ENCODE measurements at places on chromosomes 1 and 21. TPM values are rescaled to one million over a fixed set of nuclear protein-coding genes. Genes with fewer than 3 reads are reported as not detected.

DNA sequence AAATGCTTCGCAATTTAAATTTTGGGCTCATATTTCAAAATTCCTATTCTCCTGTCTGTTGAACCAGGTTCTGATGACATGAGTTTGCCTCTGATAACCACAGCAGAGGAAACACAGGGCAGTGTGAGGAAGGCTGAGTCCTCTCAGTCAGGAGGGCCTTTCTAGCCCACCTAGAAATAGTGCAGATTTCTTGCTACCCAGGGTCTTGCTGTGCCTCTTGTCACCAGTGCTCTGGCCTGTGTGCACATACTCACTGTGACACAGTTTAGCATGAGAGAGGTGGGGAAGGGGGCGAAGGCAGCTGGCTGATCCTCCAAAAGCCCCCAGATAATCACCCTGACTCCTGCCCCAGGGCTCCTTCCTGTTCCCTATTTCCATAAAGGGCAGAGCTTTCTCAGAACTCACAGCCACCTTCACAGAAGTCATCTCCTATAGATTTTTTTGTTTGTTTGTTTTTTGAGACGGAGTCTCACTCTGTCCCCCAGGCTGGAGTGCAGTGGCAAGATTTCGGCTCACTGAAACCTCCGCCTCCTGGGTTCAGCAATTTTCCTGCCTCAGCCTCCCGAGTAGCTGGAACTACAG lies 23.7 kb downstream of the ERRFI1 start:
- DNase-seq: no peak

DNA sequence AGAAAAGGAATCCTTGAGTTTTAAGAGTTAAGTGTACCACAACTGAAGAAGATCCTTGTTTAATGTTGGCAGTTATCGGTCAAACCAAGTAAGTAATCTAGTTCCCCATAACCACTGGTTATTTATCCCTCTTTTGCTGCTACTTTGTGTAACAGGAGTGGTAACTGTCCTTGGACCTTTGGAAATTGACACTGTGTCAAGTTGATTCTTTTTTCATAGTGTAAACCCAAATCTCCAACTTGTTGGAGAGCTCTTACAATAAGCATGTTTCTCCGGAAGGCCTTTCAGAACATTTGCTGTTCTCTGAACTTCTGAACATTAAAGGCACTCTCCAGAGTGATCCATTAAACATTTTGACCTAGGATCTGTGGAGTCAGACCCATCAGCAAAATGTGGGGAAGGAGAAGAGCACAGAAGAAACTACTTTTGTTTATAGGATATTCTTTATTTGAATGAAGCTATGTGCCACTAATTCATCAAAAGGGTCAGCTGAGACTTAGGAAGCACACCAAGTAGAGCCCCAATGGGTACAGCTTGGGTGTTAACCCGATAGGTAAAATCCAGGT lies 3.9 kb downstream of the AHCYL1 start:
- DNase-seq: no peak

GRCh38 chr1:190564117-190564516 lies 86.5 kb upstream of the BRINP3 start:
- no peak for DNase-seq

DNA sequence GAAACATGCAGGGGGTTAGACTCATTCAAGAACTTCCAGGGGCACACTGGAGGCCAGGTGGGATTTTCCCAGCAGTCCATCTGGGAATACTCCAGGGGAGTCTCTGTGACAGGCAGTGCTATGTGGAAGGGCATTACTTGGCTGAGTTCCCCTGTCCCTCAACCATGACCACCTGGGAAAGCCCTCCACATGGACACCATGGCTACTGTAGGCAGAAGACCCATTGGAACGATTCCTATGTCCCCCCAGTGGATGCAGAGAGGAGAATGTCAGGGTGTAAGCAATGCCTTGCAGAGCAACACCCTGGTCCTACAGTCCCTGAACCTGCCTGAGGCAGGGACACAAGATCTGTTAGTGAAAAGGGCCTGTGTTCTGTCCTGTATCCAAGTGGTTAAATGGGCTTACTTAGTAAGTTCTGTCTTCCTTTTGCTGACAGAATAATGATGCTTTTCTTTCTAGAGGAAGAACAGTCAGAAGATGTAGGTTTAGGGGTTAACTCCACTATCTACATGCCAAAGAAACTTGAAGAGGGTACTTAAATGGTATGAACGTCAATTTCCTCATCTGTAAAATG lies 13.4 kb downstream of the SLAMF1 start:
- DNase-seq: no peak

DNA sequence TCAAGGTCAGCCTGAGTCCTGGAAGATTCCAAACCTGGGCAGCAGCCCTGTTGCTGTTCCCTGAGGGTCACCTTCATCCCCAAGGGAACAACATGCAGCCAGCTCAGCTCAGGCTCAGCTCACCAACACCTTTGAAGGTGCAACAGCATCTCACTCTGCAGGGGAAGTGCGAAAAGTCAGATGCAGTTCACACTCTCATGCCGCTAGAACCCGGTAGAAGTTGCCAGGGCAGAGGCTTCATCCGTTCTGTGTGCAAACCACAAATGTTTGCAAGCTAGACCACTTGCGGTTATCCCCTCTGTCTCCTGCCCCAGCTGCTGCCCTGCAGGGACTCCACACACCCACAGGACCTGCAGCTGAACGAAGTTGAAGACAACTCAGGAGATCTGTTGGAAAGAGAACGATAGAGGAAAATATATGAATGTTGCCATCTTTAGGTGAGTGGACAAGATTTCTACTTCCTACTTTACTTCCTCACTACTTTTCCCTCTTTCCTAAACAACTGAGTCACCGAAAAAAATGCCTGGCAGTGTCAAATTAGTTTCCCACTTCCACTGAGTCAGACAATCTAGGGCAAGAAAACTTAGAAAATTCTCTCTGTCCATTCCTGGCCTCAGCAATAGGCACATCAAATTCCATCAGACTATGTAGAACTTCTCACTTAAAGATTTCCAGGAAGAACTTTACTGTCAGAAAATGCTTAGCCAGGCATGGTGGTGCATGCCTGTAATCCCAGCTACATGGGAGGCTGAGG lies 1.8 kb upstream of the FCRL6 start:
- DNase-seq: no peak

DNA sequence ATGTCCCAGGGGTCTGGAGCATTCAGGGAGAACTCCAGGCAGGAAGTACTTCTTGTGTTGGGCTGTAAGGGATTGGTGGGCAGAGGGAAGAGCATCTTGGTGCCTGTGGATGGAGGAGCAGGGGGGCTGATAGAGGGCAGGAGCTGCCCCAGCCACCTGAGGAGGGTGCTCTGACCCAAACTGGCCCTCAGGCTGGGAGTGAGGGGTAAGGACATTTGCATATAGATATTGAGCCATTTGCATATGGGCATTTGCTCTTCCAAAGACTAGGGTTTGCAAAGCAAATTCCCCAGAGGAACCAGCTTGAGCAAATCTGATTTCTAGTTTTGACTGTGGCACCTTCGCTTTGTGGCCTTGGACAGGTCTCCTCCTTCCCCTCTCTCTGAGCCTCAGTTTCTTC lies 18.2 kb downstream of the ZNF362 start:
- DNase-seq: peak; percentile 14

- DNase-seq: no peak
Measured at GRCh38 chr21:14454016-14455009, 71.4 kb upstream of the HSPA13 start.

DNA sequence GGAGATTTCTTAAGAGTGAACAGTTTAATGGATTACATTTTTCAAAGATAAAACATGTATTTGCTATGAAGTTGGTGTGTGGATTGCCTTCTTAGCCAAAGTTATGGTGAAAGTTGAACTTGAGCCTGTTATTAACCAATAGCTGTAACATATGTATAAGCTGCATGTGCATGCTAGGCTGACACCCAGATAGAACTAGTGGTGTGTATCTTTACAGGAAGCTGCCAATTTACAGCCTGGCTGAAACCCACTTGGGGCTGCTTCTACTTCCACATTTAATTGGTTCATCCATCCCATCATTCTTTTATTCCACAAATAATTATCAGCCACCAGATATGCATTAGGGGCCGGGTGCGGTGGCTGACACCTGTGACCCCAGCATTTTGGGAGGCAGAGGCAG lies 3.3 kb downstream of the PLA2G5 start:
- peak; percentile 36 for DNase-seq

GRCh38 chr1:118989878-118990378 lies 1.8 kb upstream of the TBX15 start:
- no peak for DNase-seq

- peak; percentile 78 for DNase-seq
Measured at GRCh38 chr1:150164779-150165178, 15.1 kb downstream of the PLEKHO1 start.

DNA sequence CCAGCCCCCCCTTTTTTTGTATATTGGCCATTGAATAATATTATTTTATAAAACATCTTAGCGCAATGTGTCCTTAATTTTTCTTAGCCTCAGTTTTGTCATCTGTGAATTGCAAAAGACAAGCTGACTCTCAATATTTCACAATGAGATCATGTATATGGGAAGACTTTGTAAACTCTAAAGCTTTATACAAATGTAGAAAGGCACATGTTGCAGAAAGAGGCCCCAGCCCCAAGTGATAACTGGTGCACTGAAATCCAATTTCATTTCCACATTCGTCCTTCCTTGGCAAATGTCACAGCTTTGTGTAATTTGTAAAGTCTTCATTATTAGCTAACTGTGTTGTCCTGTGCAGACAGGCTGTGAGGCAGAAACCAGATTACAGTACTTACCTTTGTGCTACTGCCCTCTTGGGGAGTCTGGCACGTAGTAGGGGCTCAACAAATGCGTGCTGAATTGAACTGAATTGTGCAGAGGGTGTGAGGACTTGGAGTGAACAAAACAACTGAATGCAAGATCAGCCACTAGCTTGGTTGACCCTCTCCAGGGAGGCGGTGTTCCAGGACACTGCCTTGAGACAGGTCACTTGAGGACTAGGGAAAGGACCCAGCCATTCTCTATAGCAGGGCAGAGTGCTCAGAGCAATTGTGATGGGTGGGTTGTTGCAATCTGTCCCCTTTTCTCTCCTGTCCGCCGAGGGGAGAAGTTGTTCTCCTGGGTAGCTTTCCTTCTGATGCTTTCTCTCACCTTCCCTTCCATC lies 74.6 kb downstream of the LMO4 start:
- DNase-seq: no peak

- no peak for DNase-seq
Measured at GRCh38 chr1:168621356-168621755, 45.0 kb downstream of the XCL1 start.

DNA sequence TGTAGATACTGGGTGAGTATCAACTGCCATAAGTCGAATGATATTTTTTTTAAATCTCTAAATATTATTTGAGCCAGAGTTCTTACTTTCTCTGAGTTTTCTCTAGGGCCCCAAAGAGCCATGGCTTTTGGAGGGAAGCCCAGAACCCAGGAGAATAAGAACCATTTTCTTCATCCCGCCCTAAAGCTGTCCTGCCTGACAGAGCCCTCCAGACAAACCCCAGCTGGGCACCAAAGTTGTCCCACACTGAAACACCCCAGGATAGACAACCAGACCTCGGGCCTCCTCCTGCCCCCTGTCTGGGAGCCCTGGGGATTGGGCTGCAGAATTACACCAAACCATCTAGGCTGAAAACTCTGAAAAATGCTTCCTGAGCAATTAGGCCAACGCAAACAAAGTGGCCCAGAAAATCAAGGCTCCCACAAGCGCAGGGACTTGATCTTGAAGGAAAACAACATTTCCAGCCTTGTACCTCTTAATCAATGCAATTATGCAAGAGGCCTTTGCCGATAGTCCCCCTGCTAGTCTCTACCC lies 113.1 kb downstream of the RRAGC start:
- DNase-seq: no peak

DNA sequence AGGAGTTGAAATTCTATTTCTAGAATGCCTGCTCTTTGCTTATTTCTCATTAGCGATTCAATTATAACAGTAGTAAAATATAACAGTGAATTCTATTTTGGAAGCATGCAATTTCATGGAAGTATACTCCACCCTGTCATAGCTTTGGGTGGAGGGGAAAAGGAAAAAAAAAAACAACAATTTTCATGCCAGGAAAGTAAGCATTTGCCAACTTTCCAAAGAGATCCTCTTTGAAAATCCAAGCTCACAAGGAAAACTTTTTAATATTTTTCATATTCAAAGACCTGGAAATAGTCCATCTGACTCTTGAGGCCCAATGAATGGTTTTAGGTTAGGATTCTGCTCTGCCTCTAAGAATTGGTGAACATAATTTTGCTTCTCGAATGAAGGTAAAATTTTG lies 134.5 kb downstream of the PTPN14 start:
- no peak for DNase-seq

DNA sequence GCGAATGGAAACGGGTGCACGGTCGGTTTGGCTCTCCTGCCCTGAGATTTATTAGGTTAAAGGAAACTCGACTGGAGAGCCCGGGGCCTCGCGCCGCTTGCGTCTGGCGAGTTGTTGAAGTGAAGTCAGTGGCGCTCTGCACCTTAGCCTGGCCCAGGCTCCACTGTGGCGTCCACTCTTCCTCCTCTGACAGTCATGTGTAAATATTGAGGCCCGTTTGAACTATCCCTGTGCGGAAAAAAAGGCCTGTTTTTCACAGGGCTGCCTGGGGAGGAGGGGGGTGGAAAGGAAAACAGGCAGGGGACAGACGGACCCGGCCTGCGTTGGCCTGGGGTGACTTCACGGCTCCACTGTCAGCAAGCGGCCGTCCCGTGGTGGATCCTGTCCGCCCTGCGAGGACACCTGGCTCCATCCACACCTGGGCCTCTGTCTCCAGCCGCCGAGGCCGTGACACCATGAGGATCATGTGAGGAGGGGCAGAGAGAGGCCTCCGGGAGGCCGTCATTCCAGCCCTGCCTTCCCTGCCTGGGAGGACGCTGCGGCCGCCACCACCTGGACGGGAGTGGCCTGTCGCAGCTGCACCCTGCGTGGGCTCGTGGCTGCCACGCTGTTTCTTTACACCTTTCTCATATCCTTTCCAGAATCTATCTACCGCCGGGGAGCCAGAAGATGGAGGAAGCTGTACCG lies 59.8 kb downstream of the FAAP20 start:
- DNase-seq: no peak

USH2A gene
- total RNA-seq: not detected

SIM2 gene
- total RNA-seq: not detected

NDUFV3 gene
- 65.3 TPM for total RNA-seq

VAV3 gene
- 3.5 TPM for total RNA-seq

GJA4 gene
- total RNA-seq: 14.7 TPM

S100A4 gene
- 345 TPM for total RNA-seq

RAB25 gene
- total RNA-seq: not detected

IL10 gene
- total RNA-seq: 11.1 TPM

ARHGEF10L gene
- total RNA-seq: 36.0 TPM

SPATA45 gene
- total RNA-seq: not detected

S100A12 gene
- total RNA-seq: not detected

AJAP1 gene
- 0.49 TPM for total RNA-seq
